NCI-H510A (cell line): ENCODE measurements at places on chromosomes 12 and 14.

DNA sequence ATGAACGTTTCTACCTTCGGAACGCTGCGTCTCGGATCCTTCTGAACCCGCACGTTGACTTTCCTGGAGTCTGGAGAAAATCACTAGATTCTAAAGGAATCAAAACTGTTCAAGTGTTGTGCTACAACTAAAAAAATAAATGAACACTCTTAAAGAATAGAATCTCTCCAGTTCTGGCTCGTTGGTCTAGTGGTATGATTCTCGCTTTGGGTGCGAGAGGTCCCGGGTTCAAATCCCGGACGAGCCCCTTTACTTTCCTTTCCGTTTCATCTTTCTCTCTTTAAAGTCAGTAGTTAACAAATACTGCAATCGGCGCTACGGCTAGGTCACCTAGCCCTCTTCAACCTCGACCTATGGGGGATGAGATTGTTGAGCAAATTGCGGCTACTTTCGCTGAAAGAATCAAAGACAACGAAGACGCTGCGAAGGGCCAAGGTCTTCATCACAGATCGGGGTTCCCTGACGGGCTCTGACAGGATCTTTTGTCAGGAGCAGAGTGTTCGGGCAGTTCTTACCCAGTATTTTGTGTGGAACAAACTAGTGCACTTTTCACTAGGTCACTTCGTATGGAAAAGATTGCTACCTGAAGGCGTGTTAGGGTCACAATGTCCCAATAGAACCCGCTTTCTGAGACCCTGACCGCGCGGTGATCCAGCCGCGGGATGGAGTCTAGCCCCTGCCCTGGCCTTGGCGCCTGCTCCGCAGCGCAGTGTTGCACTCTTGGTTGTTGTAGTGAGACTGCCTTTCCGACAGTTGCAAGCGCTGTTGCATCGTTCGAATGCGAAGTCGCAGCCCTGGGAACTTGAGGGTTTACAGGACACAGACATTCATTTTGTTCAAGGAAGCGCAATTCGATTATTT, 8.4 kb downstream of the OR6S1 start:
- no peak for DNase-seq

DNA sequence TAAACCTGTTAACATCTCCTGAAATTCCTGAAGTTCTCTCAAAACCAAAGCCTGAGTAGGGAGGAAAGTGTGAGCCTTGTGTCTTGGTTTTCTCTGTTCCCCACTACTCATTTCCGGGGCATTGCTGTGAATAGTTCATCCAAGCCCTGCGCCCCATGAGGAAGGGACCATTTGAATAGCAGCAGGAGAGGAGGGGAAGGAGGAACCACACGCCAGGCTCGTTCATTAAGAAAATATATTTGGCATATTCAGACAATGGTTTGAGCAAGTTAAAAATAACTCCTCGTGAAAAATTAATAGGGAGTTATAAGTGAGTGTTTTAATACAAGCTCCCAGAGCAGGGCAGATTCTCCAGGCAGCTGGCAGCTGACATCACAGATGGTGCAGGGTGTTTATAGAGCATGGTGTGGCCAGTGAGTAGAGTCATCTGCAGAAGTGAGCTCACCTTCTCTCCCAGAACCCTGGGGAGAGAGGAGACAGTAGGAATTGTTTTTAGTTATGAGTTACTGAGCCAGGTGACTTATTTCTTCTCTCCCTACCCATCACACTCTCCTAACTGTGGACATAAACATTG, 29.5 kb upstream of the CISTR start:
- DNase-seq = no peak

DNA sequence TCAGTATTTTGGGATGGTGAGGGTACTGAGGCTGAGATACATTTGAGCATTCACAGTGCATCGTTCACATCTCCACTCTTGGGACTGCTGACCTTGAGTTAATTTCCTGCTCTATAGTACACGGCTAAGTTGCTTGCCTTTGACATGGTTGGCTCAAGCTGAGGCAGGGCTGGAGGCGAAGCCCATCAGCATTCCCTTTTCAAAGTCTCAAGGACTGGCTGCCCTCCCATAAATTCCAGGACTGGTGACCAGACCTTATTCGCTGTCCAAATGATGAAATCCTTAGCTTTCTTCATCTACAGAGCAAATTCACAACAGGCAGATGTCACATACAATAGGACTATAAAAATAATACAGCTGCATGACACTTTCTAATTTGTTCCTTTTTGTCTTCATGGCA, 85.9 kb downstream of the SSPN start:
- no peak for DNase-seq

DNA sequence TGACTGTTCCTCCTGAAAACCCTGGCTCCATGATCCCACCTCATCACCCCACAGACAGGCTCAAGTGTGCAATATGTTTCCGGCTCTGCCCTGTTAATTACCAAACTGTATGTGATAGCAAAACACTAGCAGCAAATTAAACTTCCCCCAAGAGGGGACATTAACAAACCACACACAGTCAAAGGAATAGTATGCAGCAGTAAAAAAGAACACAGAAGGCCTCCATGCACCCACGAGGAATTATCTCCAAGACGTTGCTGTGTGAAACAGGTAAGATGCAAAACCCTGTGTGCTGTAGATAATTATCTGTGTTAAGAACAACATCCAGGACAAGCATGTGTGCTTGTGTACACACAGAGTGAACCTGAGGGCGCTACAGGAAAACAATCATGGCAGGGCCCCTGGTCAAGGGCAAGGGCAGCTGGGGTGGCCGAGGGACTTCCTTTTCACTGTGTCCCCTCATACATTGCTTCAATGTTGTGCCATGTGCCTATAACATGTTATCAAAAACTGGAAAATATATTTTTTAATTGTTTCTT, 35.8 kb downstream of the ITPK1 start:
- no peak for DNase-seq

- no peak for DNase-seq
These were observed 31.4 kb downstream of the CFAP251 start for GRCh38 chr12:121949648-121950397.

DNA sequence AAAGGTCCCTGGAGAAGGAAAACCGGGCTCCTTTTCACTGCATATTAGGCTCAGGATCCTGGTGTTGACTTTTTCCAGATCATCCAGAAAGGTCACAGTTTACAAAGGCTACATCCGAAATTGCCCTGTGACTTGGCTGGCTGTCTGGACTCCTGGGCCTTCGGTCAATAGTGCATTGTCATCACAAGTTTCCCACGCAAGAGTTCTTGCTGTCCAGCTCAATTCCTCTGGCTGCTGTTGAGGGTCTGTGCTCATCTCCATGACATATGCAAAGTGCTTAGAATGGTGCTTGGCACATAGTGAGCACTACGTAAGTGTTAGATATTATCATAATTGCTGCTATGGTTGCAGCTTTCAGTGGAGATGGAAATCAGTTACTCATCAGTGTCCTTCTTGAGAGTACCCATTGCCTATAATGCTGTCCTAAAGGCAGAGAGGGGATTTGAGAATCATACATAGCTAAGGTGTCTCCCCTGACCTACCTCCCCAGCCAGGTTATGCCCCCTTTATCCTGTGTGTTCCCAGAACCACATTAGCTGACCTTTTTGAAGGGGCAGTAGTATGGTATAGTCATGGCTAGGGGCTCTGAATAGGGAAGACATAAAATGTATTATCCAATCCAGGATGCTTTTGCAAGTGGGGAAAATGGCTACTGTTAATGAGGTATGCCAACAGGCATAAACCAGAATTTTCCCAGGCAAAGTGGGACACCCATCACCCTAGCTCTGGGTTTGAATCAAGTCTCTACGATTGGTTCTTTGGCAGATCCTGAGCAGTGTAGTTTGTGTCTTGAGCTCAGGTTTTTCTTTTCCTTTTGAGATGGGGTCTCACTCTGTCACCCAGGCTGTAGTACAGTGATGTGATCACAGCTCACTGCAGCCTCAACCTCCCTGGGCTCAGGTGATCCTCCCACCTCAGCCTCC, 132.0 kb upstream of the CCND2 start:
- DNase-seq = no peak

- DNase-seq = peak; percentile 69
These were observed 216.8 kb downstream of the TTC8 start for GRCh38 chr14:89041257-89041582.

DNA sequence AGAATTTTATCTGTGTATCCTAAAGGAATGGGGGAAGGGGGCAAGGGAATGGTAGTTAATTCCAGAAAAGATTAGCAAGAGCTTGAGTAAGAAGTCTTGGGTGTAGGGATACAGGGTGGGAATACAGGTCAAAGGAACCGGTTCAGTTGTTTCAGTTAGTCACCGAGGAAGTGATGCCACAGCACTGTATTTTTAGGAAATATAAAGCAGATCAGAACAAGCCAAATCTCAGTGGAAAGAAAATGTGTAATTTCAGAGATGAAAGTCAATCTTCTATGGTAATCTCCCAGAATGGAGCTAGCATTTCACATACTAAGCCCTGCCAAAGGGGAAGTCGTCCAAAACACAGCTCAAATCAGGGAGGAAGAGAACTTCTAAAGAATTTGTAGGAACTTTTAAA, 4.7 kb upstream of the TUBA1C start:
- DNase-seq = no peak

DNA sequence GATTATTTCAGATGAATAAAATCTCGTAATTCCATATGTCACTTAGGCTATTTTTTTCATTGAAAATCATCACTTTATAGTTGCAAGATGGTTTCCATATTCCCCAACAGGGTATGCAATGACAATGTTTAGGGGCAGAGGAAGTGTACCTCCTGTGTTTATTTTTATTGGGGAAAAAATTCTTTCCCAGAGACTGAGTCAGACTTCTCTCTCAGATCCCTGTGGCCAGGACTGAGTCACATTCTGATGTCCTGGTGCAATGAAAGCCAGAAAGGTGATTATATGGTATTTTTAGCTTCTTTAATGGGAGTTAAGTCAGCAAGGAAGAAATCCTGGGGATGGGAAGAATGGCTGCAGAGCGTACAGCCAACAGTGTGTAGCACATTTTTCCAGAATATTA, 196.9 kb upstream of the ALG10 start:
- DNase-seq = no peak

DNA sequence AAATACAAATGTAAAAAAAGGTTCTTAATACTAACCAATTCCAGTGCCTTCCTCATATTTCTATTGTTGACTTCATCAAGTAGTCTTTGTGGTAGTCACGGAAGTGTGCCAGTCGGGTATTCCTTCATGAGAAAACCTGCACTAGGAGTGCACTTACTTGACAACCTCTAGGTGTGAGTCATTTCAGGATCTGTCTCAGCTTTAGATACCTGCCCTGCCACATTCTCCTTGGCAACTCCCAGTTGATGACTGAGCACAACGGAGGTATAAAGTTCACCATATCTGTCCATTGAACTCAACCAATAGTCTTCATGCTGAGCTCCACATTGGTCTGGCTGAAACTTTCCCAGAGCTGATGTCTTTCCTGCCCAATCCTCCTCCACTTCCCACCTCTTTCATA, 215.7 kb downstream of the SYT10 start:
- no peak for DNase-seq

DNA sequence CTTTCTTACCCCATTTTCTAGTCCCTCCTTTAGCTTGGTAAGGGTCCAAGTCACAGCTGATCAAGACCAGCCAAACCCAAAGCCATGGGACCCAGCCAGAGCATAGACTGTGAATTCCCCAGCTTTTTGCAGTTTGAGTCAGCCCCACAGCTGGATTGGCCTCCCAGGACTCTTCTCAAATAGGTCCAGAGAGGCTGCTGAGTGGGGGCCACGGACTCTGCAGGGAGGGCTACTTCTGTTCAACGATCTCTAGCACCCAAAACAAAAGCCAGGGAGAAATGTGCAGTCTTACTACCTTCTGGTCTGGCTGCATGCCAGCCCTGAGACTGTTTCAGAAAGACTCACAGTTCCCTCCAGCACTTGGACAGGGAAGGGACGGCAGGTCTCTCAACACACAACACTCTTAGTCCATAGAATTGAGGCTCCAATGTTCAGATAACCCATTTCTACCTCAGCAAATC, 1.6 kb downstream of the VDR start:
- no peak for DNase-seq

GRCh38 chr12:120994059-120994458, 15.7 kb downstream of the HNF1A start:
- no peak for DNase-seq

- peak; percentile 32 for DNase-seq
These were observed 768 bp downstream of the METTL25 start for GRCh38 chr12:82359115-82359478.

- no peak for DNase-seq
These were observed 125.3 kb upstream of the PRMT8 start for GRCh38 chr12:3365463-3366411.

- no peak for DNase-seq
These were observed 89.3 kb downstream of the NTN4 start for GRCh38 chr12:95701275-95701674.

DNA sequence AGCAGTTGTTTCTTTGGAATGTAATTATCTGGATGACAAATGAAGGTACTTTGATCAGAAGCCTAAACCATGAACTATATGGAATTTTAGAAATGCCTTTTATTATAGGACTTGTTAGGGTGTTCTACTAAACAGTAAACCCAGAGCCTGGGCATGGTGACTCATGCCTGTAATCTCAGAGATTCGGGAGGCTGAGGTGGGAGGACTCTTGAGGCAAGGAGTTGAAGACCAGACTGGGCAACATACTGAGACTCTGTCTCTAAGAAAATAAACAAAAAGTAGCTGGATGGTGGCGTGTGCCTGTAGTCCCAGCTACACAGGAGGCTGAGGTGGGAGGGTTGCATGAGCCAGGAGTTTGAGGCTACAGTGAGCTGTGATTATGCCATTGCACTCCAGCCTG, 23.9 kb downstream of the PALS1 start:
- no peak for DNase-seq

- no peak for DNase-seq
These were observed 69.7 kb downstream of the SLC24A4 start for GRCh38 chr14:92392711-92393110.

GRCh38 chr12:129902371-129903091, 1.3 kb downstream of the TMEM132D start:
- no peak for DNase-seq

- no peak for DNase-seq
These were observed 325.8 kb upstream of the OR4E1 start for GRCh38 chr14:21999402-21999801.

GRCh38 chr14:30355431-30355913, 203.5 kb upstream of the G2E3 start:
- no peak for DNase-seq

DNA sequence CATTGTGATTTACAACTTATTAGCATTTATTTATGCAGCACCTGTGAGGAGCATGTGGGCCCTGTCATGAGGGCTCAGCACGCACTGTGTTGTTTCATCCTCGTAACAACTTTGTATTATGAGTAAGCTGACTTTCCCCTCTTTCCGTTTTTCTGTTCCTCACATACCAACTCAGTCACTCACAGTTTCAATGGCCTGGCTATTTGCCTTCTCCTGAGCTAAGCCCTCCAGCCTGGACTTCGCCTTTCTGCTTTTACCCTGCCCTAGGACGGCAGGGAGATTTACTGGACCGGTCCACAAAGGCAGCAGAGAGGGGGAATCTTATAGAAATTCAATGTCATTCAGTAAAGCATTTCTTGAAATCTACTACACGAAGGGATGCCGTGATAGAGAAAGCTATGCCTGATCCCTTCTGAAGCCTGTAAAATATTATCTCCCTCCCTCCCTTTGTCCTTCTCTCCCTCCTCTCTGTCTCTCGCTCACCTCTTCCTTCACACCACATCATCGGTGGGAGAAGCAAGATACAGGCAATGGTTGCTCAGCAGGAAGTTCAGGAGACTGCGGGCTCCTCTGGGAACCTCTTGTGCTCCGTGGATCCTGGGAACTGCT, 219.2 kb upstream of the TBX3 start:
- no peak for DNase-seq
